CD4-positive, alpha-beta T cell (primary cell): ENCODE measurements at places on chromosomes 3 and 15. TPM values are rescaled to one million over a fixed set of nuclear protein-coding genes. Genes with fewer than 3 reads are reported as not detected.

AGTR1 gene
- not detected for total RNA-seq

TRPM1 gene
- not detected for total RNA-seq

CHST2 gene
- total RNA-seq: 2.0 TPM

SNTN gene
- total RNA-seq: not detected

SPATA12 gene
- not detected for total RNA-seq

KCNMB3 gene
- total RNA-seq: 0.58 TPM

SLC22A13 gene
- total RNA-seq: 0.19 TPM

TNFAIP8L3 gene
- not detected for total RNA-seq

SCN11A gene
- not detected for total RNA-seq
